Activated naive CD8-positive, alpha-beta T cell treated with anti-CD3 and anti-CD28 coated beads, Interleukin-2, amount 50 U/mL, for 24 hours (primary cell): ENCODE measurements at places on chromosomes 2 and 18.

DNA sequence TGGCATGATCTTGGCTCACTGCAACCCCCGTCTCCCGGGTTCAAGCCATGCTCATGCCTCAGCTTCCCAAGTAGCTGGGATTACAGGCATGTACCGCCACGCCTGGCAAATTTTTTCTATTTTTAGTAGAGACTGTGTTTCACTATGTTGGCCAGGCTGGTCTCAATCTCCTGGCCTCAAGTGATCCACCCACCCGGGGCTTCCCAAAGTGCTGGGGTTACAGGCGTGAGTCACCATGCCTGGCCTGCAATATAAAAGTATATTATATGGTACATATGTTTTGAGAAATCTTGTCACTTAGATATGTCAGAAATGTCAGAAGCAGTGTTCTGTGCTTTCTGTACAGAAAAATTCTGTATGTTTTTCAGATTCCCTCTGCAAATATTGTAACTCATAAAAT, 19.2 kb upstream of the XPO1 start:
- no peaks in the 10 kb centered on the region for H3K36me3 ChIP-seq
- no peaks in the 10 kb centered on the region for H3K4me1 ChIP-seq
- no peak overlapping the region for H3K27ac ChIP-seq
- no peaks in the 10 kb centered on the region for H3K27me3 ChIP-seq

DNA sequence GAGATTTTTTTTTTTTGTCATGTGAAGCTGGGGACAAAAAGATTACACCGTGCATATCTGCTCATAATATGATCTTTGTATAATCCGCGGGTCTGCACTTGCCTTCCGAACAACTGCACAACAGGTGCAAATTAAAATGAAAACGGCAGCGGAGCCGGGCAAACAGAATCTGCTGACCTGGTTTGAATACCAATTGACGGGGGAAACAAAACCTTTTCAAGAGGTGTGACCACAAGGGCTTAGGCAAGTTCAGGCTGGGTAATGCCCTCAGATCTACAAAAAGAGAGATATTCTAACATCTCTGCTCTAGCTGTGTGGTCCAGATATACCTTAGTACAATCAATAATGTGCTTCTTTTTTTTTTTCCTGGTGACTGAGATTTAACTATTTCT, 88.5 kb downstream of the ZEB2 start:
- peaks cover 12% of the 10 kb centered on the region for H3K4me1 ChIP-seq
- no peak overlapping the region for H3K27ac ChIP-seq
- no peaks in the 10 kb centered on the region for H3K27me3 ChIP-seq

DNA sequence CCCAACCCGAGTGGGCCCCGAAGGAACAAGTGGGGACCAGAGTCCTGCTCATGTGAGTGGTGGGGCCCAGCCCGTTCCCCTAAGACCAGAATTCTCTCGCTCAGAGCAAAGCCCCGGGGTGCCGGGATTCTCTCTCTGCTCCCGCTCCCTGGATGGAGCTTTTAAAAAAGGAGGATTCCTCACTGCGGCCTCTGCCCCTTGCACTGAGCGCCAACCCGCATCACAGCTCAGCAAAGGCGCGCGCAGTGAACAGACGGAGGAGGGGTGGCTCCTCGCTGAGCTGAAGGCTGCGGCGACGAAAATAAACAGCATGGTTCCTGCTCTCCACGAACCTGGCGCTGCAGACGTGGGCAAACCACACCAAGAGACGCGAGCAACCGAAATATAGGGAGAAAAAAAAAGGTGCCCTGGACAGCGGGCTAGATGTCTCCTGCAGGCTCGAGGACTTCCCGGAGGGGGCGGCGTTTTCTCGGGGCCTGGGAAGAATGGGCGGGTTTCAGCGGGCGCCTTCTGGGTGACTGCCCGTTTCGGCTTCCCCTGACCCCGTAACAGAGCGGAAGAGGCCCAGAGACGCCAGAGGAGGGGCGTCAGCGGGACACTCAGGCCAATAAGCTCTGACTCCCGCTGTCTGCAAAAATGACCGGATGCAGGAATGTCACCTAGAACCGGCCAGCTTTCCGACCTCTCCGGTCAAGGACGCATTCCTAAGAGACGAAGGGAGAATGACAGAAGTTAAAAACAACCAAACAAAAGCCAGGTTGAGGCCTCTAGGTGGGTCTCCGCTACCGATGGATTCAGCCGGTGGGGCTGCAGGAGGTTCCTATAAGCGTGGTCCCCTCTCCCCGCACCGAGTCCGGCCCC, 819 bp upstream of the KLF11 start:
- peak overlapping the region; percentile 78 for H3K27ac ChIP-seq
- DNase-seq: peak; percentile 46
- peaks cover 13% of the 10 kb centered on the region for H3K27me3 ChIP-seq
- H3K36me3 ChIP-seq: no peaks in the 10 kb centered on the region
- H3K4me1 ChIP-seq: peaks cover 15% of the 10 kb centered on the region

DNA sequence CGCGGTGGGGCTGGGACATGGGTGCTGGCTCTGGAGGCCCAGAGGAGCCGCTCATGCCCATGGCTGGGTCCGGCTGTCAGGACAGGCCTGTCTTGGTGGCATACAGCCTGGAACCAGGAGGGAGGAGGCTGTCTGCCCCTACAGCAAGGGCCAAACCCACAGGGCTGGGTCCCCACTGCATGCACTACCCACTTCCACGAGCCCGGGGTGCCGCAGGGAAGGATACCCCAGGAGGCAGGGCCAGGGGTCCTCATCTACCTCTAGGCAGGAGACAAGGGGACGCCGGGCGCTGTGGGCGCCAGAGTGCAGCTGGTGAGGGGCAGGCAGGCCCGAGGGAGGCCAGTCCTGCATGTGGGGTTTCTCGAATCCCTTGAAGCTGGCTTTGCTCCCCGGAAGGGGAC, 95.1 kb upstream of the GPC1 start:
- no peaks in the 10 kb centered on the region for H3K4me1 ChIP-seq
- H3K4me3 ChIP-seq: no peak overlapping the region
- peaks cover 17% of the 10 kb centered on the region for H3K27me3 ChIP-seq
- DNase-seq: no peak

- peaks cover 1% of the 10 kb centered on the region for H3K36me3 ChIP-seq
- DNase-seq: no peak
- H3K27ac ChIP-seq: no peak overlapping the region
- peaks cover 1% of the 10 kb centered on the region for H3K27me3 ChIP-seq
- no peaks in the 10 kb centered on the region for H3K4me1 ChIP-seq
Observed at GRCh38 chr18:50715919-50716318, 103.9 kb downstream of the MRO start.

DNA sequence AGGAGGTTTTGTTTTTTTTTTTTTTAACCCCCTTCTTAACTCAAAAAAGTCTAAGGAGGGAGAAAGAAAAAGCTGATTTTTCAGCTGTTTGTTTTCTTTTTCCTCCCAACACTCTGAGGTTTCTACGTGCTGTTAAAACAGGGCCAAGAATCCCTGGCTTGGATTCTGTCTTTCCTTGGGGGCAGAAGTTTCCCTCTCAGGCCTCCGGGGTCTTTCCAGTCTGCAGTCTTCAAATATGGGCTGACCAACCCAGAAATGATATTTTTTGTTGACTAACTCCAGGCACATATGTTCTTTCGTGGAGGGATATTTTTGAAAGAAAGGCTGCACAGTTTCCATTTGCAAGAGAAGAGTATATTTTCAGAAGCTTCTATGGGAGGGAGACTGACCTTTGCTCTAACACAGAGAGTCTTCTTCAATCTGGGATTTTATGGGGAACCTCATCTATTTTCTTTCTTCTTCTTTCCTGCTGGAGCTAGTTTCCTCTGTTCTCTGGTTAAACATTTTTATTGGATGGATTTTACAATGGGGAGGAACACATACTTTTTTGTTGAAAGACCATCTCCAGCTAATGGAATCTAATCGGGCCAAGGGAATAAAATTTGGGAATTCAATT, 93.3 kb upstream of the SPRED2 start:
- H3K27ac ChIP-seq: no peak overlapping the region
- H3K27me3 ChIP-seq: peaks cover 13% of the 10 kb centered on the region
- H3K4me1 ChIP-seq: no peaks in the 10 kb centered on the region
- DNase-seq: no peak
- H3K36me3 ChIP-seq: no peaks in the 10 kb centered on the region
- H3K4me3 ChIP-seq: no peak overlapping the region

DNA sequence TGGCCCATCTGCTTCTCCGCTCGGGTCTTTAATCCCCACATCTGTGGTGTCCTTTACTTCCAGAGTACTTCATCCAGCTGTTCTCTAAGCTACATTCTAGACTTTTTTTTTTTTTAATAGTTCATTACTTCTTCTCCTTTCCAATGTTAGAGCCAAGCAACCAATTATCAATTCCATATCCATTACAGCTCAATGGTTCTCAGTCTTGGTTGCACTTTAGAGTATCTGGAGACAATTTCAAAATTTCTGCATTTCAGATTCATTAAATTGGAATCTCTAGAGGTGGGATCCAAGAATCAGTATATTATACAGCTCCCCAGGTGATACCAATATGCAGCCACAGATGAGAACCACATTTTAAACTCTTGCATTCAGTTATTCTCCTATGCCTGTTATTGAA, 43.9 kb upstream of the ZSWIM2 start:
- no peaks in the 10 kb centered on the region for H3K36me3 ChIP-seq
- no peak for DNase-seq
- H3K4me1 ChIP-seq: no peaks in the 10 kb centered on the region
- H3K4me3 ChIP-seq: no peak overlapping the region
- H3K27me3 ChIP-seq: no peaks in the 10 kb centered on the region

DNA sequence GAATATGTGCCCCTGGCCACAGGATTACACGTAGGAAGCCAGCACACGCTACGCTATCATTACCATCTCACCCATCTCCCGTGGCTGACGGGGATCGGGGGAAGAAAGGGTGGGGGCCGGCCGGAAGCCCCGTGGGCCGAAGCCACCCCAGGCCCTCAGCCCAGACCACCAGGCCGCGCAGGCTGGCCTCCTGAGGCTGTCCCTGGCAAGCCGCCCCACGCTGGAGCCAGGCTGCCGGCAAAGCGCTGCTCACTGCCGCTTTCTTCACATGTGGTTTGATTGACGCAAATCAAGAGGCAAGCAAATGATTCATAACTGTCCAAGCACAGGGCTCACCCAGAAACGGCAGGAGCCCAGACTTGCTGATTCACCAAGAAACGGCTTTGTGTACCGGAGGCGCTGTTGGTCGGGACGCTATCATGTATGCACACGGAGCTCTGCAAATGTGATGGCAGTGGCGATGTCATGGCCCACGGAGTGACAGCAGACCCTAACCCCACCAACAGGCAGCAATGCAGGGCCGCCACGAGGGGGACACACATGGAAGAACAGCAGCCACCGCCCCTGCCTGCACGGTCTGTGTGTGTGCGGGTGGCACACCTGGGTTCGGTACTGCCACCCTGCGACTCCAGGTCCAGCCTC, 125.7 kb downstream of the HDAC4 start:
- peaks cover 2% of the 10 kb centered on the region for H3K36me3 ChIP-seq
- peaks cover 53% of the 10 kb centered on the region for H3K4me1 ChIP-seq

- H3K36me3 ChIP-seq: no peaks in the 10 kb centered on the region
- no peak for DNase-seq
- H3K4me1 ChIP-seq: no peaks in the 10 kb centered on the region
- no peak overlapping the region for H3K4me3 ChIP-seq
- no peak overlapping the region for H3K27ac ChIP-seq
- H3K27me3 ChIP-seq: peaks cover 9% of the 10 kb centered on the region
Observed at GRCh38 chr2:29894822-29895614, 26.4 kb downstream of the ALK start.

- H3K4me1 ChIP-seq: no peaks in the 10 kb centered on the region
- H3K27me3 ChIP-seq: no peaks in the 10 kb centered on the region
- no peak overlapping the region for H3K4me3 ChIP-seq
- no peaks in the 10 kb centered on the region for H3K36me3 ChIP-seq
- H3K27ac ChIP-seq: no peak overlapping the region
Observed at GRCh38 chr2:207205173-207205957, 39.6 kb upstream of the KLF7 start.

DNA sequence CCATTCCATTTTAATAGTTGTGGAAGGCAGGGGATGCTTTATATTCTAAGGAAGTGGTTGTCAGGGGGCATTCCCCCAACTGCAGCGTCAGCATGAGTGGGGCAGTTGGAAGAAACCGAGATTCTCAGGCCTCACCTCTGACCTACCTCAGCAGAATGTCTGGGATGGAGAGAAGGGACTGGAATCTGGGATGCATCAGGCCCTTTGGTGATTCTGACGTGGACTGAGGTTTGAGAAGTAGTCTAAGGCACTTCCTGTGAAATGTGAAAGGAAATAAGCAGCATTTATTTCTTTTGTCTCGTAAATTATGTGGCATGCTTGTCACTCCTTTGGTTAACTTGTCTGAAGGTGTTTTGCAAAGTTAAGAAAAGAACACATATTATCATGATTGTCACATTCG, 540.7 kb upstream of the NETO1 start:
- H3K27me3 ChIP-seq: no peaks in the 10 kb centered on the region
- no peak for DNase-seq
